ENCODE measurements at places on chromosomes 4 and X. TPM values are rescaled to one million over a fixed set of nuclear protein-coding genes. Genes with fewer than 3 reads are reported as not detected.
A peak's percentile ranks its signal among the peaks of the same experiment; 100 is the strongest.

The BMP15 gene
- total RNA-seq = not detected

DNA sequence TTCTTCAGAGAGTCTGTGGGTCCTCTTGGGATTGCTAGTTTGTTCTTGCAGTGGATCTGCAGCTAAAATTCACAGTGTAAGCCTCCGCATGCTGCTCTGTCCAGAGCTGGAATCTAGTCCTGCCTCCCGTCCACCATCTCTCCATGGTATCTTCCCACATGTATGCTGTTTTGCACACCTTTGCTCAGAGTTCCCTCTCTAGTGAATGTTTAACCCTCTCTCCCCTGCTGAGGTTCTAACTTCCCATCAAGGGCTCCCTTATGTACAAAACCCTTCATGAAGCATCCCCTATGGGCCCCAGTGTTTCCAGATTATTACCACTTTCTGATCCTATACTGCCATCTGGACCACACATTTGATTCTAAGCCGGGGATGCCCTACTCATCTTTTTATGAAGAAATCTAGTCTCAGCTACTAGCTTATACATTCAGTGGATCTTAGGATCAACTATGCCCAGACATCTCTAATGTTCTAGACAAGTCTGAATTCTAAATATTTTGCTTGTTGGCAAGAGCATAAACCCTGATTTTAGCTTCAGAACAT, 157.3 kb downstream of the CPEB2 start:
- no peaks in the 10 kb centered on the region for H3K27me3 ChIP-seq
- H3K4me3 ChIP-seq = no peak overlapping the region
- H3K27ac ChIP-seq = no peak overlapping the region
- H3K36me3 ChIP-seq = no peaks in the 10 kb centered on the region

DNA sequence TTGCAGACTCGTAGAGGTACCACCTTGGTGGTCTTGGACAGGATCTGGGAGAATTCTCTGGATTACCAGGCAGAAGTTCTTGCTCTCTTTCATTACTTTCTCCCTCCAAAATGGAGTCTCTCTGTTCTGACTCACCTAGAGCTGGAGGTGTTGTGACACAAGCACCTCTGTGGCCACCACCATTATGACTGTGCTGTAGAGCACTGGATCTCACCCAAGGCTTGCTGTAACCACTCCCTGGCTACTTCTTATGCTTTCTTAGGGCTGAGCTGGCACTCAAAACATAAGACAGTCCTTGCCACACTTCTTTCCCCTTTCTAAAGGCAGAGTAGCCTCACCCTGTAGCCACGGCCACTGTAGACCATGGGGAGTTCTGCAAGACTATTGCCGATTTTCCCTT, 296.6 kb upstream of the DIPK2B start:
- no peak overlapping the region for H3K4me3 ChIP-seq
- no peak for DNase-seq
- no peaks in the 10 kb centered on the region for H3K36me3 ChIP-seq
- no peak overlapping the region for H3K27ac ChIP-seq
- no peaks in the 10 kb centered on the region for H3K4me1 ChIP-seq

The NPY5R gene
- not detected for total RNA-seq

GRCh38 chrX:66751136-66751782, 112.4 kb upstream of the EDA2R start:
- H3K4me3 ChIP-seq = no peak overlapping the region
- H3K27ac ChIP-seq = no peak overlapping the region
- H3K4me1 ChIP-seq = no peaks in the 10 kb centered on the region
- H3K27me3 ChIP-seq = no peaks in the 10 kb centered on the region

DNA sequence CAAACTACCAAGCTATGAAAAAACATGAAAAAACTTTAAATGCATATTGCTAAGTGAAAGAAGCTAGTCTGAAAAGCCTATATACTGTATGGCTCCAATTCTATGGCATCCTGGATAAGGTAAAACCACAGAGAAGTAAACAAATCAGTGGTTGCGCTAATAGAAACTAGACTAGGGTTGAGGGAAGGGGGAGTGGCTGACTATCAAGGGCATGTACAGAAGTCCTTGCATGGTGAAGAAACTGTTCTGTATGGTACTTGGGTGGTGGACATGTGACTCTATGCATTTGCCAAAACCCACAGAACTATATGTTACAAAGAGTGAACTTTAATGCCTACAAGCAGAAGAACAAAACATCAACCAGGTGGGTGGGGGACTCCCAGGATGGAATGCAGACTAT, 96.8 kb downstream of the MTMR1 start:
- H3K36me3 ChIP-seq = peaks cover 10% of the 10 kb centered on the region
- H3K4me1 ChIP-seq = no peaks in the 10 kb centered on the region
- no peak overlapping the region for H3K4me3 ChIP-seq
- H3K27ac ChIP-seq = no peak overlapping the region
- DNase-seq = no peak

GRCh38 chrX:40474205-40474626, 106.6 kb upstream of the ATP6AP2 start:
- DNase-seq = no peak
- H3K4me1 ChIP-seq = peaks cover 13% of the 10 kb centered on the region
- no peak overlapping the region for H3K4me3 ChIP-seq
- H3K36me3 ChIP-seq = no peaks in the 10 kb centered on the region
- H3K27me3 ChIP-seq = no peaks in the 10 kb centered on the region

The ARHGAP10 gene
- 0.34 TPM for total RNA-seq

GRCh38 chr4:116788723-116789122, 296.7 kb downstream of the TRAM1L1 start:
- DNase-seq = no peak
- H3K4me1 ChIP-seq = no peaks in the 10 kb centered on the region
- no peaks in the 10 kb centered on the region for H3K27me3 ChIP-seq

GRCh38 chr4:38788317-38788716, 5.5 kb upstream of the TLR10 start:
- peaks cover 20% of the 10 kb centered on the region for H3K4me1 ChIP-seq
- H3K27me3 ChIP-seq = no peaks in the 10 kb centered on the region
- DNase-seq = no peak
- peaks cover 4% of the 10 kb centered on the region for H3K36me3 ChIP-seq

DNA sequence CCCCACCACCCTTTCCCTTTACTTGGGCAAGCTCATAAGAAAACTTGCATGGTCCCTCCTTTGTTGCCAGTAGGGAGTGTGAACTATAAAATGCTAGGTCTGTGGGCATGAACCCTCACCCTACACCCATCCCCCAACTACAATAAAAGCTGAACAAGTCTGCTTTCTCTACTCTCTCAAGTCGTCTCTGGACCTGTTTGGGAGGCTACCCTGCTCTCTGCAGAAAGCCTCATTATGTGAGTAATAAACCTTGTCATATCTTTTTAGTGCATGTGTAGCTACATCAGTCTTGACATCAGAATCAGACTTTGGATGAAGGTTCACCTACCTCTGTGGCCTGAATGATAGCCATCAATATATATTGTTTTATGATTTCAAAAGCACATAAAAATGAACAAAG, 155.4 kb upstream of the FAM241A start:
- H3K27me3 ChIP-seq = peaks cover 2% of the 10 kb centered on the region
- DNase-seq = no peak
- H3K4me3 ChIP-seq = no peak overlapping the region
- H3K27ac ChIP-seq = no peak overlapping the region
- peaks cover 12% of the 10 kb centered on the region for H3K4me1 ChIP-seq
- H3K36me3 ChIP-seq = no peaks in the 10 kb centered on the region

The RPA4 gene
- 2.7 TPM for total RNA-seq

DNA sequence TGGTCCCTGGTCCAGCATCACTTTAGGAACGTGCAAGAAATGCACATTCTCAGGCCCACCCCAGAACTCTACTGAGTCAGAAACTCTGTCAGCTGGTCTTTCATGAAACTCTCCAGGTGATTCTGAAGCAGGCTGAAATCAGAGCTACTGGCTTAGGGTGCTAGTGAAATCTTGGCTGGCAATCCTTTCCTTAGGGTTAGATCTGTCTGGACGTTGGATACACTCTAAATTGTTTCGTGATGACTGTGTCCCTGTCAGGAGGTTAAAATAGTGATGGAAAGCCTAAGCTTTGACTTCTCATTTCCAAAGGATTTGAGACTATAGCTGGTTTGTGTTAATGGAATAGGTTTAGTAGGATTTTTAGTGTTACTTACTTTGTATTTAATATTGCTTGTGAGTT, 99.1 kb downstream of the ARHGAP10 start:
- H3K4me1 ChIP-seq = no peaks in the 10 kb centered on the region
- no peak for DNase-seq
- no peaks in the 10 kb centered on the region for H3K36me3 ChIP-seq
- no peak overlapping the region for H3K4me3 ChIP-seq
- H3K27me3 ChIP-seq = no peaks in the 10 kb centered on the region

- no peak overlapping the region for H3K4me3 ChIP-seq
- no peaks in the 10 kb centered on the region for H3K36me3 ChIP-seq
- no peaks in the 10 kb centered on the region for H3K27me3 ChIP-seq
Measured at GRCh38 chr4:58738375-58738774, 1628.2 kb upstream of the IGFBP7 start.

DNA sequence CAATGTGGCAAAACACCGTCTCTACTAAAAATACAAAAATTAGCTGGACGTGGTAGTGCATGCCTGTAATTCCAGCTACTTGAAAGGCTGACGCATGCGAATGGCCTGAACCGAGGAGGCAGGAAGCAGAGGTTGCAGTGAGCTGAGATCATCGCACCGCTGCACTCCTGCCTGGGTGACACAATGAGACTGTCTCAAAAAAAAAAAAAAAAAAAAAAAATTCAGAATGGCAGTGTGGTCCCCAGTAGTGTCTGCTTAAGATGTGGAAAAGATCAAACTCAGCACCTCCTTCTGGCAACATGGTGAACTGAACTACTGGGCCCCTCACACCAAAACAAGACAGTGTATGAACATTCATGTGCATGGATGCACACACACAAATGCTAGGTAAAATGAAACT, 32.2 kb downstream of the SMS start:
- no peak overlapping the region for H3K27ac ChIP-seq
- peak; percentile 43 for DNase-seq
- H3K4me1 ChIP-seq = peaks cover 9% of the 10 kb centered on the region
- no peaks in the 10 kb centered on the region for H3K36me3 ChIP-seq

Measured in B cell (primary cell).